ENCODE measurements at places on chromosomes 5 and 9.

- no peak for DNase-seq
Measured at GRCh38 chr5:179805529-179806249, 977 bp downstream of the MGAT4B start.

GRCh38 chr5:8766448-8766847 lies 779.4 kb downstream of the SEMA5A start:
- no peak for DNase-seq

- no peak for DNase-seq
Measured at GRCh38 chr5:90644132-90644531, 85.5 kb downstream of the ADGRV1 start.

- DNase-seq = no peak
Measured at GRCh38 chr9:115642285-115642684, 511.3 kb upstream of the PAPPA start.

- DNase-seq = no peak
Measured at GRCh38 chr9:130755377-130756007, 61.9 kb downstream of the EXOSC2 start.

DNA sequence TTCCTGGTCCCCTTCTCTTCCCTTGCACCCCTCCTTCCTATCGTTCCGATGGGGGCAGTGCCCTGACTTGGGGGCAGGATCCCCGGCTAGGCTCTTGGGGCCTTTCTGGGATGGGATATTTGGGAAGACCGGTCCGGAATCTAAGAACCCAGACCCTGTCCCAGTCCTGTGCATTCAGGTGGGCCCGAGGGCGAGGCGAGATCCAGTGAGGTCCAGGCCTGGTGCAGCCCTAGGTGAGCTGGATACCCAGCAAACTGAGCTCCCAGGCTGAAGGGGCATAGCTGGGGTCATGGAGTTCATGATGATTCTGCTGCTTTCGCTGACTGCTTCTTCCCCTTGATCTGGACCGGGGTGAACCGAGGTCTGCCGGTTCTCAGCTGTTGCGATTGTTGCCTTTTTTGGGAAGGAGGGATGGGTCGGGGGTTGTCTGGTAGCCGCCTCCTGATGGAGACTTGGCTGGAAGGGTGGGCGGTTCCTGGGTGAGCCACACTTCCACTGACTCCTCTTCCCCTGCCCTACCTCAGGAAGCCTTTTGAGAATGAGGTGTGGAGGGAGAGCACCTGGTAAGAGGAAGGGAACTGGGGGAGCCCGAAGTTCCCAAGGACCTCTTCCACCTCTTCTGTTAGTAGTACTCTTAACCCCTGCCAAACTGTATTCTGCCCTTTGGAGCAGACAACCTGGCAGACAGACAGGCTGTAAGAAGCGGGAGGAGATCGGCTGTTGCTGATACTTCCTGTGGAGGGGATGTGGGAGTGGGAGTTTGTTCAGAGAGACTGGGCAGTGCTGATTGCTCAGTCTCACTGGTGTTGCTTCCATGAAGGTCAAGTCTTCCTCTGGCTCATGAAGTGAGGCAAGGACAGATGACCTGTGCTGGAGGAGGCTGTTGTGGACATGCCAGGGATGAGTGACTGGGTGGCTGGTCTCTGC lies 1.0 kb downstream of the LRRC8A start:
- DNase-seq = no peak

DNA sequence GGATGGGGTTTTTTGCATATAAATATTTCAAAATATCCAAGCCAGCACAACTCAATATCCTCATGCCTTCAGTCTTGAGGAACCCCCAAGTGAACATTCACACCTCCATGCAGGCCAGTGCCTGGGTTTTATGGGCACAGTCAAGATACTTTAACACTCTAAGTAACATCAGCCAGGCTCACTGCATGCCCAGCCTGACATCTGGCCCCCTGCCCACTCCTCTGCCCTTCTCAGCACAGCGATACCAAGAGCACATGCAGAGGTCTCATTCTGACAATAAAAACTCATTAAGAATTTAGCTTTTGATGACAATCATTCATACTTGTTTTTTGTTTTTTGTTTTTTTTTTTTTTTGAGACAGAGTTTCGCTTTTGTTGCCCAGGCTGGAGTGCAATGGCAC lies 250.0 kb downstream of the CWC27 start:
- DNase-seq = no peak

- no peak for DNase-seq
Measured at GRCh38 chr9:16535555-16535954, 334.9 kb downstream of the BNC2 start.

GRCh38 chr9:93967020-93967803 lies 12.1 kb upstream of the BARX1 start:
- DNase-seq = no peak

- DNase-seq = no peak
Measured at GRCh38 chr5:133387091-133387490, 225.2 kb downstream of the FSTL4 start.

- no peak for DNase-seq
Measured at GRCh38 chr5:24385070-24385469, 259.7 kb downstream of the CDH10 start.

DNA sequence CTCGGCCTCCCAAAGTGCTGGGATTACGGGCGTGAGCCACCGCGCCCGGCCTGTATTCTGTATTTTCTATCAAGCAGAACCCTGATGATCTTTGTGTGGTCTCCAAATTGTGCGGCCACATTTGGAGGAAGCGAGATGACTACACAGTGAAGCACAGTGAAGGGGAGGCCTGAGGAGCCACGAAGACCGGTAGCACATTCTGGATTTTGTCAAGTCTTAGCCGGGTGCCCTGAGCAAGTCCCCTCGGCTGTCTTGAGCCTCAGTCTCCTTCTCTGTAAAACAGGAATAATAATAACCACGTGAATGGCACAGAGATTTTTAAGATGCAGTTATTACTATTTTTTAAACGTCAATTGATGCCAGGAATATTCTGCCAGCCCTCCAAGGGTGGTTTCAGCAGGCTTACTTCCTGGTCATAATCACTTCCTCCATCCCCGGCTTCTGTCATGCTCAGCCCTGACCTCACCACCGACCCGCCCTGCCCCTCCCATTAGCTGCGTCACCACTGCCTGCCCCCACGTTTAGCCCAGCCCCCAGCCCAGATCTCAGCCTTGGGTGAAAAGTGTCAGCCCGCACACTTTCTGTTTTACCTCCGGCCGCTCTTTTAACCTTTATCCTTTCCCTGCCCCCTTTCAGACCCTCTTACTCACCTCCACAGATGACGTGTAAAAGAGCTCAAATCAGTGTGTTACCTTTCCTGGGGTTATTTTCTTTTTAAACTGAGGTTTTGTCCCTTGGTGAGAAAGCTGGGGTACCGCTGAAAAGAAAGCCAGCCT lies 27.0 kb upstream of the ERGIC1 start:
- peak; percentile 83 for DNase-seq

- DNase-seq = no peak
Measured at GRCh38 chr5:32110111-32110696, 63.9 kb downstream of the GOLPH3 start.

All from astrocyte (in vitro differentiated cells and primary cell).